ENCODE measurements at places on chromosomes 7 and 10.

GRCh38 chr7:73669288-73669701 lies 1.7 kb downstream of the VPS37D start:
- H3K4me3 ChIP-seq: no peak overlapping the region
- no peaks in the 10 kb centered on the region for H3K36me3 ChIP-seq
- no peaks in the 10 kb centered on the region for H3K4me1 ChIP-seq
- DNase-seq: no peak

DNA sequence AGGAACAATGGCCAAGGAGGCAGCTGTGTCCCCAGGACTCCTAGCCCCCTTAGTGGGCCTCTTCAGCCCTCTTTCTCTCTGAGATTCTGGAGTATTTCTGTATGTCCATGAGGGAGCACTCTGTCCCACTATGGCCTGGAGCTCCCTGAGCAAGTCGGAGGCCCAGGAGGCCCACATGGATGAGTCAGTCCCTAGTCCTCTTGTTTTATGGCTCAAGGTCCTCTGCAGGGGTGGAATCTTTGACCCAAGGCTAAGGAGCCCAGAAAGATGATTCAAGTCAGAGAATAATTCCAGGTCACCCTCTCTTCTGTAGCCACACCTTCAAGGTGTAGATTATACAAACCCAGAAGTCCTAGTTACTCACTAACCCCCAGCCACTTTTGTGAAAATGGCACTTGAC lies 125.6 kb downstream of the PLXNA4 start:
- no peak for DNase-seq
- peaks cover 2% of the 10 kb centered on the region for H3K4me1 ChIP-seq
- no peaks in the 10 kb centered on the region for H3K36me3 ChIP-seq
- no peaks in the 10 kb centered on the region for H3K27me3 ChIP-seq
- no peak overlapping the region for H3K27ac ChIP-seq

GRCh38 chr7:113809581-113809980 lies 109.2 kb downstream of the PPP1R3A start:
- no peak overlapping the region for H3K4me3 ChIP-seq
- H3K36me3 ChIP-seq: no peaks in the 10 kb centered on the region
- H3K4me1 ChIP-seq: no peaks in the 10 kb centered on the region
- no peak for DNase-seq
- H3K27me3 ChIP-seq: no peaks in the 10 kb centered on the region
- H3K27ac ChIP-seq: no peak overlapping the region

DNA sequence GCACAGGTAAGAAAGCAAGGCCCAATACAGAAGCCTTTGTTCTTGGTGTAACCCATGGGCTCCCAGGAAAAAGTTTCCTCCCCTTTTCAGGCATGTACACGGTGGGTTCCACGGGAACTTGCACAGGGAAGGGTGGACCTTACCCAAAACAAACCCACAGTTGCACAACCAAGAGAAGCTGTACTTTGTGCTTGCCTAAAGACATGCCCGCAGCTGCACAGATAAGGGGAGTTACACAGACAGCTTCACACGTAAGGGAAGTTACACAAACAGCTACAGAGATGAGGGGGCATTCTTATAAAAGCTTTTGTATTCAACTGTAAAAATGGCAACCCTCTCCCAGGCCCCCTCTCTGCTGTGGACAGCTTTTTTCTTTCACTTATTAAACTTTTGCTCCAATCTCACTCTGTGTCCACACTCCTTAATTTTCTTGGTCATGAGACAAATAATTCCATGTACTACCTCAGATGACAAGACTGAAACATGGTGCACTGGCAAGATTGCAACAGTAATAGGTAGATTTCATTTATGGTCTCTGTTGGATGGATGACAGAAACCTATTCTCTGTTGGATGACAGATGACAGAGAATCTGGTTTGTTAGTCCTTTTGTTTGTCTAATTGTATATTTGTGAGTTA lies 72.9 kb downstream of the ATE1 start:
- no peak overlapping the region for H3K4me3 ChIP-seq
- DNase-seq: peak; percentile 7
- no peaks in the 10 kb centered on the region for H3K36me3 ChIP-seq
- H3K27ac ChIP-seq: no peak overlapping the region
- no peaks in the 10 kb centered on the region for H3K4me1 ChIP-seq

- no peaks in the 10 kb centered on the region for H3K4me1 ChIP-seq
- no peak overlapping the region for H3K4me3 ChIP-seq
- DNase-seq: peak; percentile 77
- H3K36me3 ChIP-seq: no peaks in the 10 kb centered on the region
- no peak overlapping the region for H3K27ac ChIP-seq
- H3K27me3 ChIP-seq: no peaks in the 10 kb centered on the region
These were observed 5.6 kb downstream of the BTBD16 start for GRCh38 chr10:122276611-122277208.

DNA sequence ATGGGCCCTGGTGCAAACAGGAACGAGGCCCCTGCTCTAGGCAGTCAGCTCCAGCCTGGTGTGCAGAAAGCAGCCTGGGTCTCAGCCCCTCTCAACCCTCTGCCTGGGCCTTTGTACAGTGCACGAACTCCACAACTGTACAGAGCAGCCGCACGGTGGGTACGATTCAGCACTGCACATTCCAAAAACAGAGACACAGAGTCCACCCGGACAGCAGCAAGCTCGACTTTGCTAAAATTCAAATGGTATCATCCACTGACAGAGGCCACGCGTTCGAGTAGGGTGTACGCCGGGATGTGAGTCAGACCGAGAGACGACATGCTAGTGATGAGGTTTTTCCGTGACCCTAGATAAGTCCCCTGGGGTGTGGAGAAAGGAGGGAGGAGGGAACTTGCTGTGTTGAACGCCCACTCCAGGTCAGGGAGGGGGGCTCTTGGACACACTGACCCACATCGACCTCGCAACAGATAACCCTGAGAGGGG lies 65.6 kb upstream of the PDGFA start:
- H3K4me3 ChIP-seq: no peak overlapping the region
- no peak overlapping the region for H3K27ac ChIP-seq
- no peaks in the 10 kb centered on the region for H3K27me3 ChIP-seq

DNA sequence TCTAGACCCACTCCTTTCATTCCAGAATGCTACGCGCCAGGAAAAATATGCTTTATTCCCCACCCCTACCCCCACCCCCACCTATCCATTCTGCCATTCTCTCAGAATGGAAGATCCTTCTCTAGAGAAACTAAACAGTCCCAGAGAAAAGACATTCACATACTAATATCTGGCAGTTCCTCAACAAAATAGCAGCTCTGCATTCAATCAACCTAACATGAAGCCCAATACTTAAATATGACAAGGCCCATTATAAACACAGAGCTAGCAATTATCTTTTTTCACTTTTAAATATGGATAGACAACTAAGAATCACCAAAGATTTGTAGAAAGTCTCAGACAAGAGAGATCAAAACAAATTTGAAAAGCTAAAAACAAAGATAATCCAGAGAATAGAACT lies 16.4 kb downstream of the CACUL1 start:
- H3K4me3 ChIP-seq: no peak overlapping the region
- no peaks in the 10 kb centered on the region for H3K36me3 ChIP-seq
- peaks cover 2% of the 10 kb centered on the region for H3K4me1 ChIP-seq
- DNase-seq: no peak
- H3K27ac ChIP-seq: no peak overlapping the region

DNA sequence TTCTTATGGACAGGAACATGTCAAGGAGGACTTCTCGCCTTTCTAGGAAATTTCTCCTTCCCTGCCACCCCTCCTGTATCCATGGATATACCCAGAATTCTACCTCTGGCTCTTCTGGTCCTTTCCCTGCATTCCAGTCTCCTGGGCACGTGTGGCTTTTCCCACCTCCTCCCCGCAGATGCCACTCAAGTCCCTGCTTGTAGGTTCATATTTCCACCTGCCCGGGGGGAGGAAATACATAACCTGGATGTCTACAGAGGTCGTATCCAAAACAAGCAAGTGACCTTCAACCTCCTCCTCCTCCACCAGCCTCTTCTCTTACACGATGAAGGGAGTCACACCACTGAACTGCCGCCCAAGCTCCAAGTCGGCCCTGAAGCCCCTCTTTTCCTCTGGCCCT lies 20.7 kb downstream of the FGFR2 start:
- H3K27ac ChIP-seq: no peak overlapping the region
- peaks cover 11% of the 10 kb centered on the region for H3K4me1 ChIP-seq

GRCh38 chr10:7525314-7526016 lies 114.6 kb upstream of the SFMBT2 start:
- no peaks in the 10 kb centered on the region for H3K27me3 ChIP-seq
- H3K4me3 ChIP-seq: no peak overlapping the region
- no peak overlapping the region for H3K27ac ChIP-seq
- DNase-seq: peak; percentile 84
- no peaks in the 10 kb centered on the region for H3K4me1 ChIP-seq

DNA sequence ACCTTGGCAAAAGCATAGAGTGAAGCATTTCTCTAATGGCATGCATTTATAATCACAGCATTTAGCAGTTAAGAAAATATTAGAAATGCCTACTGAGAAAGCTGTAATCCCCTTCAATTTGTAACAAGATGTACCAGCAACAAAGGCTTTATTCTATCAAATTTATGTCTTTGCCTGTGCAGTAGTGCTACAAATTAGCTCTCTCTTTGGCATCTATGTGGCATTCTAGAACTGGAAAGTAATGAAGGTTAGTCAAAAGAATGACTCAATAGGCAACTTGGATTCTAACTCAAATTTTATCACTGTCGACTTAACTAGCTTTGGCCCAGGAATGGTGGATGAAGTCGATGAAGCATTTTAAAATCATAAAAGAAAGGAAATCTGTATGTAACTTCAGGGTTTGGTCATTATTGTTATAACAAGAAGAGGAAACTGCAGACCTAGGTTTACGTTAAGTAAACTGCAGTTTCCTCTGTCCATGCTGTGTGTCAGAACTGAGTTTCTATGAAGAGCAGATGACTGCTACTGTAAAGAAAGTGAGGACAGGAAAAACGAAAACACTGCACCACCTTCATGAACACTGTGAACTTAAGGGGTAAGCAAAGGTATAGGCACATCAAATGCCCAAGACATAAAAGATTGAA lies 140.0 kb downstream of the RAPGEF5 start:
- H3K4me1 ChIP-seq: no peaks in the 10 kb centered on the region
- no peak for DNase-seq
- no peaks in the 10 kb centered on the region for H3K36me3 ChIP-seq
- H3K27me3 ChIP-seq: no peaks in the 10 kb centered on the region
- no peak overlapping the region for H3K4me3 ChIP-seq
- no peak overlapping the region for H3K27ac ChIP-seq

DNA sequence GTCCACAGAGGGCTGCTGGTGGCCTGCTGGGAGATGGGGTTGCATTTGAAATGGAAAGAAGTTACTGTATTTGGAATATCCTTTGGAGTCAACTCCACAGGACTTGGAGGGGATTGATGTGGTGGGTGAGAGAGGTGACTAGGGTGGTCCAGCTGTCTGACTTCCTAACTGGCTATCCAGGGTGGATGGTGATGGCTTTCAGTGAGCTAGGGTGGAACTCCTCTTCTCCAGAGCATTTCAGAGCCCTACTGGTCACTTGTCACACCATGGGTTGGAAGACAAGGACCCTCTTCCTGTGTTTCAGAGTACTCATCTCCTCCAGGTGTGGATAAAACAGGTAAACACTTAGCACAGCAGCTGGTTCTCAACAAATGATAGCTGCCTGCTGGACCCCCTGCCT lies 3.3 kb upstream of the ADAMTS14 start:
- no peak overlapping the region for H3K27ac ChIP-seq
- no peaks in the 10 kb centered on the region for H3K4me1 ChIP-seq

All from mesendoderm (in vitro differentiated cells).